MG63 (cell line): ENCODE measurements at places on chromosomes 12 and 14. TPM values are rescaled to one million over a fixed set of nuclear protein-coding genes. Genes with fewer than 3 reads are reported as not detected.

RIMBP2 gene
- 0.76 TPM in 1 of 2 replicates, not detected in the other for total RNA-seq

TMEM119 gene
- total RNA-seq: 24.2 and 31.2 TPM in 2 replicates

PTCSC3 gene
- not detected in 2 replicates for total RNA-seq

ETFBKMT gene
- 4.8 and 20.9 TPM in 2 replicates for total RNA-seq

DNA sequence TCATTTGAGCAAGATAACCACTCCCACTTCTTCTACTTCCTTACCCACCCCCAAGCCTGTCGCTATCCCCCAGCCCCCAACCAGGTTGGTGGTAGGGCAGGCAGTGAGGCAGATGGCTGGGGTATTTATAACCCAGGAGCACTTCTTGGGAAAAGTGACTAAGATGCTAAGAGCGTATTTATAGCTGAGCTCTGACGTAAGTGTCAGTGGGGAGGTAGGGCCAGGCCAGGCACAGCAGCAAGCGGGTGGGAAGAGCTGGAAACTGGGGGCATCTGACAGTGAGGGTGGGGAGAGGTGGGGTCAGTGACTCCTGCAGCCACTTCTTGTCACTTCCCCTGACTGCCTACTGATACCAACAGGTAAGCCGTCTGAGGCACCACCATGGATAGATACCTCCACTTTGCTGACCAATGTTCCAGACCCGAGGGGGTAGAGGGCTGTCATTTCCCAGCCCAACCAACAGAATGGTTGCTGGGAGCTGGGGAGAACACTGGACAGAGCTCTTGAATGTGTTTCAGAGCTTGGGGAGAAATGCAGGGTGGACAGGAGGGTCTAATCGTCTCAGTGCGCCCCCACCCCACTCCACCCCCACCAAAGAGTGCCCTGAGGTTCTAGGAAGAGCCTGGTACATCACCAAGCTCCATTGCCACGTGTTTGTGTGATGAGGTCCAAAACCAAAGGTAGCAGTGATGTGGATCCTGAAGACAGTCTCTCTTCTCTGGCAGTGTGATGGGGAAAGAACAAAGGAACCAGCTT, 2.7 kb upstream of the INHBE start:
- no peak for DNase-seq

GRCh38 chr12:1801303-1801975, 18.9 kb upstream of the LRTM2 start:
- peak; percentile 86 for DNase-seq

DNA sequence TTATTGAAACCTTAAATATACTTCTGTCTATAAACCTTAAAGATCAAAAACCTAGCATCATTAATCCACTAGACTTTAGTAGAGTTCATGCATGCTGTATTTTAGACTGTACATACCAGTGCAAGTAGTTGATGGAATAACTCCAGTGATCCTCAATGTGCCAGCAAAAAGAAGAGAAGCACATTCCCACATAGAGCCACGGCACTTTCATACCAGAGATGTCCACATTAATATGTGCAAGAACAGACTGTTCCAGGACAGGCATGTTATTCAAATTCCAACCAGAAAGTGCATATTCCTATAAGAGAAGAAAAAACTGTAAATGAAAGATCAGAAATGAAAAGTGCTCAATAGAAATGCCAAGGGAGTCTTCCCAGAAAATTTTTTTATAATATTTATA, 55.0 kb downstream of the KDM5A start:
- no peak for DNase-seq

GRCh38 chr14:98171654-98172053, 1100.3 kb downstream of the BCL11B start:
- DNase-seq: no peak

GRCh38 chr12:122471324-122472226, 29.2 kb downstream of the ZCCHC8 start:
- no peak for DNase-seq

DNA sequence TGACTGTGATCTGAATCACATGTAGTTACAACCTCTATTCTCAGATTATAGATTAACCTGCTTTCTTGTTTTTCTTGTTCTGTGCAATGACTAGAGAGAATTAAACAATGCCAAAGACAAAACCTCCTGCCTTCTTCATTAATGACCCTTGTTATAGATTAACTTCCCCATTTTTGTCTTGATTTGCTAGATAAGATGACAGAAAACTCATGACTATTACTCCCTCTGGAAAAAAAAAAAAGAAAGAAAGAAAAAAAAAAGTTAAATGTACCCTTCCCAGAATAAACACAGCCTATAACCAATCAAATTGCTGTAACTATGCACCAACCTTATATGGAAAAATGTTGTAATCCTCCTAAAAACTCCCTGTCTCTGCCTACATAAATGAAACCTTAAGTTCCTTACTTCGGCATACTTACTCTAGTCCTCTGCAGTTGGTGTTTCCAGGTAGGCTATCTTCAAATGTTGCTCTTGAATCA, 41.1 kb upstream of the PCED1B start:
- DNase-seq: no peak
